D341Med (cell line): ENCODE measurements at places on chromosomes 2 and 18.
A peak's percentile ranks its signal among the peaks of the same experiment; 100 is the strongest.

DNA sequence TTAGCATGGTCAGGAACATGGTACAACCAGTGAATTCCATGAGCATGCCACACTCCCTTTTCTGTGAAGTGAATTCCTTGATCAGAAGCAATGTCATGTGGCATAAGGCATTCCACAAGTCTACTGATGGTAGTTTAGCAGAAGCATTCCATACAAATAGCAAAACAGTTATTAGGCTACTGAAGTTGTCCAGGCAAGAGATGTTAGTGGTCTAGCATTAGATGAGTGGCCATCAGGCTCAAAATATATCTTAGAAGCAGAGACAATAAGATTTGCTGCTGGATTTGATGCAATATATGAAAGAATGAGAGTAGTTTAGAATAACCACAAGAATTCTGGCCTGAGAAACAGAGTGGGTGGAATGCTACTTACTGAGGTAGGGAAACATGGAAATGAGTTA lies 355.3 kb upstream of the NRXN1 start:
- DNase-seq, result no peak

GRCh38 chr2:237154082-237154638 lies 68.5 kb downstream of the COPS8 start:
- DNase-seq, result peak; percentile 67

GRCh38 chr18:39701055-39701783 lies 2135.6 kb upstream of the CELF4 start:
- DNase-seq, result no peak

DNA sequence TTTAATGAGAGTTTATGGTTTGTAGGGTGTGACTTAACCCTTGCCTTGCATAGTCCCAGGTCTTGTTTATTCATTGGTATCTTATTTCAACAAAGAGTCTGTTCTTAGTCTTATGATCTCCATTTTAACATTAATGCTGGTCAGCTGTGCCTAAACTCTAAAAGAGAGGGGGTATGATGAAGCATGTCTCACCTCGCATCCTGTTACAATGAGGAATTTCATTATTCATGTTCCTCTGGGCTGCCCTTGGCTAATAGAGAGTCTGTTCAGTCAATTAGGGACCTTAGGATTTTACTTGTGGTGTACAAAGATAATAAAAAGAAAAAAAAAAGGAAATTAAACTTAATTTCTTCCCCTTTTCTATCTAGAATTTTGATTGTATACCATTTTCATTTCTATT lies 831.9 kb upstream of the CDH2 start:
- DNase-seq, result no peak

DNA sequence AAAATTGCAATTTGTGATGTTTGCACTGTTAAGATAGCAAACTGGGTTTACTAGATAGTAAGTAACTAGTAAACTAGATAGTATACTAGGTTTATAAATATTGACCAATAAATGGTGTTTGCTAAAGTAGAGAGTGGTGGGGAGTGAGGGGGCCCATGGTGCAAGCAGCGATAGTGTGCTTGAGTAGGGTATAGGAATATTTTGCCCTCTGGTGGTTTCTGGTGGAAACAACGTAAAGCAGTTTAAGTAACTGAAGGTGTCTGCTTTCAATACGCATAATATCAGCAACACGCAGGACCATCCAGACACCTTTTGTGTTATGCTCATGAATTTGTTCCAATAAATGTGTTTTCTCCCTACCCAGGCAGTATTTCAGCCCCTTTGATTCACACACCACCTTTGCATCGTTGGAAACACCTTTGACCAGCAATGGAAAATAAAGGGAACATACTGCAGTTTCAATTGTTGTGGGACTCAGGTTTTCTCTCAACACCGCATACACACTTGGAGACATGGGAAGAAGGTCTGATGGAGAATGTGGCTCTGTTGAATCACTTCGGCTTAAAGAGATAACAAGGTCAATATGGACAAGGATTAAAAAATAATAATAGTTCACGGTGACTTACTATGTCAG lies 16.7 kb upstream of the STAT1 start:
- DNase-seq, result peak; percentile 65

GRCh38 chr2:106143495-106144215 lies 50.4 kb downstream of the UXS1 start:
- peak; percentile 65 for DNase-seq

GRCh38 chr2:98709535-98709934 lies 21.4 kb downstream of the MGAT4A start:
- no peak for DNase-seq

DNA sequence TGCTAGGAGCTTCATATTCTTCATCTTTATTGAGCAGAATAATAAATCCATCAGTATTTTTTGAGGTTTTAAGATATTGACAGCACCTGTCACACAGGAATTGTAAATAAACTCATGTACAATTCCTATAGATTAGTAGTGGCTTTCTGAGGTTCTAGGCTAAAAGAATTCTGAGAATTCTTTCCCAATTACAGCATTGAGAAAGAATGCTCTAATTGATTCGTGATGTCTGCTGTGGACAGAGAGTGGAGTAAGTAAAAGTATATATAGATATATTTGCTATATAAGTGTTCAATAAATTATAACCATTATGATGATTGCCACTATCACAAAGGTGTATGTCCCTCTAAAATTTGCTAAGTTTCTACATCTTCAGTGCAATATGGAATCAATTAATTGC lies 186.5 kb upstream of the NRP2 start:
- no peak for DNase-seq

- no peak for DNase-seq
These were observed 957.8 kb downstream of the SLC4A3 start for GRCh38 chr2:220585241-220585640.

- peak; percentile 47 for DNase-seq
These were observed 673 bp downstream of the PCBP1 start for GRCh38 chr2:70087702-70088597.

DNA sequence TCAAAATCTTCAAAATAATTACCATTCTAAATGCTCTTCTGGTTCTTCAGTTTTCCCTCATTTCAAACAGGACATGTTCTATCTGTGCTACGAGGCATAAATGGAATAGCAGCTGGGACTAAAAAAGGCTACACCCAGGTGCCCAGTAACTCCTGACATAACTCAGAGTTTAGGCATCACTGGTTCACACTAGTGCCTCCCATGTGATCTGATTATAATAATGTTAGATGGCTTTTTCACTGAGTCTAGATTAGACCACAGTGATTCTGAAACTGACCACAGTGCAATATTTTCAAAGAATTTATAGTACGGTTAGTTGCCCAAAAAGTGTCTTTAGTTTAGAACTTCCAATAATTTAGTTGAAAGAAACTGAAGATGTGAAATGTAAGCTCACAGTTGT lies 123.3 kb downstream of the CCBE1 start:
- no peak for DNase-seq

GRCh38 chr2:129192117-129192516 lies 787.3 kb upstream of the RAB6C start:
- DNase-seq, result no peak

DNA sequence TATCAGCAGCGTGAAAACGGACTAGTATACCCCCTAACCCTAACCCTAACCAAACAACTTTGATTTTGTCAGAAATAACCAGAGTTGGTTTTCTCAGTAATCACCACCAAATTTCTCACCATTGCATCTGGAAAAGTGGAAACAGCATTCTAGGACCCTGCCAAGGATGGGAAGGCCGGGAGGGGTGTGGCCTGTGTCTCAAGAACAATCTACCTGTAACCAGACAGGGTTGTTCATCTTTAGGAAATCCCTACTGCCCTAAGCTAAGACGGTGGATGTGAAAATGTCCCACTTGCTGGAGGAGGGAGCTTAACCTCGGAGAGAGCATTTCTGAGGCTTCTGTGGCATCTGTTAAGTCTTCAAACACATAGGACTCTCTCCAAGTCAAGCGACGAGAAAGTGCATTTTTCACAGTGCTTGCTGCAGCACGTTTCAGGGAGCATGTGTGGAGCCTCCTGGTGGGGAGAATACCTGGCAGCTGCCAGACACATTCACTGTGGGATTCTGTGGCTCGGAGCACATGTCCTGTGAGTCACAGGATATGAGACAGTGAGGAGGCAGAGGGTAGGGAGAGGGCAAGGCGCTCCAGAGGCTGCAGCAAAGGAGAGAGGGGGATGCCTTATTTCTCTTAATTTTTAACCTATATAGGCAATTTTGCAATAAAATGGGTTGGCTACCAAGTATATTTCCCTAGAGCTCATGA lies 207.5 kb downstream of the SPP2 start:
- DNase-seq, result peak; percentile 34

GRCh38 chr2:216774620-216775019 lies 79.3 kb upstream of the IGFBP5 start:
- DNase-seq, result no peak

DNA sequence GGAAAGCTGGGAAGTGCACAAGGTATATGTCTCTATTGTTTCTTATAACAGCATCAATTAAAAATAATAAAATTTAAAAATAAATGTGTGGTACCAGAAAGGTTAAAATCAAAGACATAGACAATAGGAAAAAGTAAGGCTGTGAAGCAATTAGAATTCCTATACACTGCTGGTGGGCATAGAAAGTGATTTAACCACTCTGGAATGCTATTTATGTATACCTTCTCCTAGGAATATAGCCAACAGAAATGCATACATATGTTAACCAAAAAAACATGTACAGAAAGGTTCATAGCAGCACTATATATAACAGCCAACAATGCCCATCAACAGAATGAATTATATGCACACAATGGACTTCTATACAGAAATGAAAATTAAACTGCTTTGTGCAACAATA lies 43.0 kb downstream of the WDSUB1 start:
- DNase-seq, result no peak

DNA sequence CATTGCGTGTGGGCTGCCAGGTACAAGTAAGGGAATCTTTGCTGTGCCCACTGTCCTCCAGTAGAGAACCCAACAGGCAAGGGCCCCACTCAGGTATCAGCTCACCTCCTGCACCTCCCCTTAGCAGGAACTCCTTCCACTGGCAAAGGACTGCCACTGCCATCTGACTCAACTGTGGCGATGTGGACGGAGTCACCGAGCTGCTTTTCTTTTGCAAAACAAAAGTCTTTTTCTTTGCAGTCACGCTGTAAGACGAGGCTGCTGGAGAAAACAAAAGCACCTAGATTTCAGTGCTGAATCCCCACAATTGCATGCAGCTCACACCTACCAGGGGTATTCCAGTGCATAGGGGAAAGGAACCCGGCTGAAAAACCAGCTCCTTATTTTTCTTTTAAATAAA lies 7.9 kb downstream of the MTERF4 start:
- no peak for DNase-seq

DNA sequence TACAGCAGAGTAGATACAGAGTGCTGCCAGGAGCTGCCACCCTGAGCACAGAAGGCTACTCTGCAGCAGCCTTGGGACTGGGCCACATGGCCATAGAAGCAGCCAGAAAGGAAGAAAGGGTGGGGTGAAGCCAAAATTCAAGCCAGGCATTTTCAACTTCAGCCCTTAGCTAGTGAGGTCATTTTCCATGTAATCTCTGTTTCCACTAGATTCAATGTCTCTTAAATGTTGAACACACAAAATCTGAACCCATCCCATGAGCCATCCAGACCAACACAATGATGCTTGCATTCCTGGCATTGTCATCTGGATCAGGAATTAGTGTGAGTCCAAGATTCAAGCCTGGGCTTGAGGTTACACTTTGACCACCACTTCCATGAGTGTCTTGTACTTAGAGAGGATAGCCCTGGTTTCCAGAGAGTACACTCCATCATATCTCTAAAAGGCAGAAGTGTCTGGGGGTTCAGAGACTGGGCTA lies 243.6 kb downstream of the OSR1 start:
- DNase-seq, result no peak

DNA sequence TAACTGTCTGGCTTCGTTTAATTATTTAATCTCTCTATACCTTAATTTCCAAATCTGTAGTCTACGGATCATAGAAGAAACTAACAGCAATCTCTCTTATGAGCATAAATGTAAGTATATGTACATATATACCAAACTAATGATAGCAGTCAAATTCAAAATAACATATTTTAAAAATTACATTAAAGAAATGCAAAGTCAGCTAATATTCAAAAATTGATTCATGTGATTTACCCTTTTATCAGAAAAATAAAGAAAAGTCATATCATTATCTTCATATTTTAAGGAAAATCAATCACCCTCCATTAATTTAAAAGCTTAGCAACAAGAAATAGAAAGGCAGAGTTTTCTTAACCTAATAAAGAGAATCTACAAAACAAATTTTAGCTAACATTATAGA lies 575.9 kb downstream of the IRS1 start:
- no peak for DNase-seq

DNA sequence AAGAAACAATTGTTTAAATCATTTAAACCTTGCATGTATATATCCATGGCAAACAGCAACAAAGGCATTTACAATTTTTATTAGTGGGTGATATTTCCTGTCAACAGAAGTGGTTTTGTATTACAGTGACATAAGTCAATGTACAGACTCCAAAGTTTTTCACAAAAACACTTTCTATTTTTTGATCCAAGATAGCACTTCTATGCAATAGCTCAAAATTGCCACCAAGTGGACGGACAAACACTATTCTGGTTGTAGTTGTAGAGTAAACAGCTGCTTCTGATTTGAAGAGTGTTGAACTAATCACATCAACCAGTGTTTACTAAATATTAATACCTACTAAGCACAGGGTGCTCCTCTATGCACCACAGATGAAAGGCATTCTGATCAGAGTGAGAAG lies 421.4 kb downstream of the NCKAP5 start:
- DNase-seq, result no peak

DNA sequence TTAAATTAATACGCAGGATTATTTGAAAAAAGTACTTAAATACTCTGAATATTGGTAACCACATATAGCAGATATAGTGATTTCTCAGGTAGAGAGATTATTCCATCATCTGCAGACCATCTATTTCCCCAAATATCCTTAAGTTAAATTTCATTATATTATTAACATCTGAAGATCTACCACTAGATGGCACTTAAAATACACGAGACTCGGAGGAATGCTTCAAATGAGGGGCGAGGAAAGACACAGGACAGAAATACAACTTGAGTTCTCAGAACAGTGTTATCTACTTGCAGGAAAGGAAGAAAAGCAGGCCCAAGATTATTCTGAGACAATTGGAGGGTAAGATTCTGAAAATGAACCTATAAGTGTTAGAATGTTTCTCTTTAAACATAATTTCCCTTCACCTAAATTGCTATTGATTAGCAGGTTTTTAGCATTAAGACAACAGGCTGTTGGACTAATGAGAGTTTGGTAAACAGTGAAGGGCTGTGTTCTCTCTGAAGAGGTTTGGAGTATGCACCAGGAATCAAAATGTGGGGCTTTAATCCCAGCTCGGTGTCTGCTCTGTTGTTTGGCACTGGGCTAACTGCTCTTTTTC lies 76.9 kb upstream of the GCFC2 start:
- peak; percentile 41 for DNase-seq
